ENCODE measurements at places on chromosomes 6 and 20.

DNA sequence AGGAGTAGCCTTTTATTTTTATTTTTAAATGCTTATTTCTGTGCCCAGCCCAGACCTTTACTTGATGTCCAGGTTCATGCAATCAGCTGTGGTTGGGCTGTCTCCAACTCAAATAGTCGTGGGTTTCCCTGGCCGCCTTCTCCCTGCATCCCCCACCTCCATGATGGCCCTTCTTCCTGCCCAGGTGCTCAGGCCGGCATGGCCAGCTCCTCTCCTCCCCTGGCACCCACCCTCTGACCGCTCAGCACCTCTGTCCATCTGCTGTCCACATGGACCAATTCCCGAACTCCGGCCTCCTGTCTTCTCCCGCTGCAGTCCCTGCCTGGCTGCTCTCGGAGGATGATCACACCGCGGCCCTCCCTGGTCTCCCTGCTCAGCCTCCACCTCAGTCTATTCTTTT, 81.2 kb upstream of the SULF2 start:
- no peak for DNase-seq

DNA sequence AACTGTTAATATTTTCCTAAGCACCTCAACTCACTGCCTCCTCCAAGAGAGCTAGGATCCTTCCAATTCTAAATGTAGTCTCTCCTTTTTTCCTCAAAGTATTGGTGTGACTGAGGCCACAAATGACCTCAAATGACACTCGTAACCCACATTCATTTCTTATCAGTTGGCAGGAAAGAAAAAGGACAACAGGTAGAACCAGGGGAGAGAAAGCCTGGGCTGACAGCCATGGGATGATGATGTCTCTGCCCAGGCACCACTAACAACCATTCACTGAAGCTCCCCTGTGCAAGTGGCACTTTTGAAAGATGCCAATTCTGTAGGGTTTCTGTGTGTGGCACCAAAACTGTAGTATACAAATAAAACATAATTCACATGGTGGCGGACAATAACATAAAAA, 7.4 kb downstream of the ZBTB24 start:
- DNase-seq, result no peak

GRCh38 chr20:8901237-8902025, 167.5 kb upstream of the PLCB4 start:
- no peak for DNase-seq

DNA sequence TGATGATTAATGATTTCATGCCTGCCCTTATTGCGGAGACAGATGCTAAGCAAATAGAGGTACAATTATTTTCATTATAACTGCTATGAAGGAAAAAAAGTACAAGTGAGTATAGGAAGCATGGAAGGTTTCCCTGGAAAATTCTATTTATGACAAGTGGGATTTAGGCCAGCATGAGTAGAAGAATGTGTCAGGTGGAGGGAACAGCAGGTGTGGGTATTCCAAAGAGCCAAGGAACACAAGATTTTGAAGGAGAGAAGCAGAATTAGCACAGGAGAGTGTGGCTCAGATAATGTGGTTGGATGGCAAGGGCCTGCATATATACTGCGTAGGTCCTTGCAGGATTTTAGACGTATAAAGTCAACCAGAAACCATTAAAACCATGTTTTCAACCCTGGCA, 11.4 kb downstream of the PLCB1 start:
- DNase-seq, result no peak

- no peak for DNase-seq
Measured at GRCh38 chr20:54643761-54644160, 168.4 kb downstream of the DOK5 start.

DNA sequence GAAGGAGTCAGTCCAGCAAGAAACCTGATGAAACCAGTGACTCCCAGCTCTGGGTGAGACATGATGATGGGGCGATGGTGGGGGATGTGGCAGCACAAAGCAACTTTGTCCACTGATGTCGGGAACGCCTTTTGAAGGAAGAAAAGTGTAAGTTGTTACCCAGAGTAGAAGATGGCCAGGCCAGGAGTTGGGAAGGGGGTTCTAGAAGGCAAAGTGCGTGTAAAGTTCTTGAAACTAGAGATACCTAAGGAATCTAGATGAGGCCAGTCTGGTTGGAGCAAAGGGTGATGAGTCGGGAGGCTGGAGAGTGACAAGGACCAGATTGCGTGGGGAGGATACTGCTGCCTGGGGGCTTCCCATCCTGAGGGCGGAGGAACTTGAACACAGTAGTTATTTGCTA, 117.0 kb downstream of the PHACTR3 start:
- no peak for DNase-seq

DNA sequence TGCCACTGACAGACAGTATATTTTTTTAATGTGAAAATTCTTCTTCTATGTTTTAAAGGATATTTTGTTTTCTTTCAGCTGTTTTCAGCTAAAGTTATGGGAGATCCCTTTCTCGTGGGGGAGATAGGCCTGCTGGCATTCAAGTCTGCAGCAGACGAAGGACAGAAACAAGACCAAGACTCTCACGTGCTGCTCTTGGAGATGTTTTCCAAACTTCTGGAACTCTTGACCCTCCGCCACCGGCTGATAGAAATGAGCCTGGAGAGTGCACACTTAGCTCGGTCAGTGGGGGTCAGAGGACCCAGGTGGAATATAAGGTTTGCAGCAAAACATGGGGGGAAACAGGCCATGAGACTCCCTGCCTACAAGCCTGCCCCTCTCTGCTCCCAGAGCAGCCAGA, 120.5 kb downstream of the CD164 start:
- no peak for DNase-seq

All from NCI-H1105 treated with DMSO at 0.1 percent for 48 hours (cell line).